ENCODE measurements at places on chromosomes 3 and 15.
A peak's percentile ranks its signal among the peaks of the same experiment; 100 is the strongest.

GRCh38 chr3:194251891-194252560 is 99.1 kb downstream of the CPN2 start:
- no peak for DNase-seq

- no peak for DNase-seq
Measured at GRCh38 chr3:187484547-187485295, 116.5 kb downstream of the RTP4 start.

DNA sequence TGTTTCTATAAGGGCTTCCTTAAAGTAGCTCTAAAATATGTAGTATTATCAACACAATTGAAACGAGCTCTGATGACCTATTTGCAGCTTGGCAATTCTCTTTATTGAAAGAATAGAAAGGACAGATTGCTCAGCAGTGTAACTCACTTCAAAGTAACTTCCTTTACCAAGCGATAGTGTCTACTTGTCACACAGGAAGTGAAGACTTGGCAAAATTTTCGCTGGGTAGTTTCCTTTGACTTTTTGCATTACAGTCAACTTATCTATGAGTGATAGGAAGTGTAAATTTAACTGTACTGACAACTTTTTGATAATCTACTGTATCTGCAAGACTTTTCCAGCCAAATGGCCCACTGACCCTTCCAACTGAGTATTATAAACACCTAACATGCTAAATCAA is 22.8 kb downstream of the SLC9A9 start:
- DNase-seq = peak; percentile 52

DNA sequence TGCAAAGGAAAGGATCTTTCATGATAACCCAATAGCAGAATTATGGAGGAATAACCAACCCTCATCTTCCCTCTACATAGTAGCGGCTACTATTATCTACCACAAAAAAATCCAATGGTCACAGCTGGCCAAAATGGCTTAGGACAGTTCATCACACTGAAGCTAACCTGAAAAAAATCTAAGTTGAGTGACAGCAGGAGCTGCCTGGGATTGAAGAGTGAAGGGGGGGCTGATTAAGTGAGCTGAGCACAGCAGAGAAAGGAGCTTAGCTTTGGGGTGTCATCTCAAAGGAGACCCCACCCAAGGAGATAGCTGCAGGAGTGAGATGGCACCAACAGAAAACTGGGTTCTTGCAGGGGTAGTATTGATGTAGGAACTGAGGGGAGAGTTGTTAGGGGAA is 33.6 kb downstream of the CCNL1 start:
- no peak for DNase-seq

DNA sequence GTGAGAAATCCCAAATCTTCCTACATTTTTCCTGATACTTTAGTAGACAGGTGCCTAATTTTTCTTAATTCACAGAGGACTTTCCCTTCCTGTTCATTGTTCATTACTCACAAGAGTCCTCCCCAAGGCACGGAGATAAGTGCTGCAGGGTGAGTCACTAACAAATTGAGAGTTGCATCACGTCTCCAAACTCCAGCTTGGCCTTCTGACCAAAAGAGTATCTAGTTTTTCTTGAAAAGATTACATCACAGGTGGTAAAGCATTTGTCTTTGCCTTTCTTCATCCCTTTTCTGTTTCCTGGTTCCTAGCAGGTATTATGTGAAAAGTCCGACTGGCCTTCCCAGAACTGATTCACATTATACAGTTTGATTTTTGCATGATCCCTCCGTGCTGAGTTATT is 24.9 kb upstream of the RASGRP1 start:
- DNase-seq = no peak

DNA sequence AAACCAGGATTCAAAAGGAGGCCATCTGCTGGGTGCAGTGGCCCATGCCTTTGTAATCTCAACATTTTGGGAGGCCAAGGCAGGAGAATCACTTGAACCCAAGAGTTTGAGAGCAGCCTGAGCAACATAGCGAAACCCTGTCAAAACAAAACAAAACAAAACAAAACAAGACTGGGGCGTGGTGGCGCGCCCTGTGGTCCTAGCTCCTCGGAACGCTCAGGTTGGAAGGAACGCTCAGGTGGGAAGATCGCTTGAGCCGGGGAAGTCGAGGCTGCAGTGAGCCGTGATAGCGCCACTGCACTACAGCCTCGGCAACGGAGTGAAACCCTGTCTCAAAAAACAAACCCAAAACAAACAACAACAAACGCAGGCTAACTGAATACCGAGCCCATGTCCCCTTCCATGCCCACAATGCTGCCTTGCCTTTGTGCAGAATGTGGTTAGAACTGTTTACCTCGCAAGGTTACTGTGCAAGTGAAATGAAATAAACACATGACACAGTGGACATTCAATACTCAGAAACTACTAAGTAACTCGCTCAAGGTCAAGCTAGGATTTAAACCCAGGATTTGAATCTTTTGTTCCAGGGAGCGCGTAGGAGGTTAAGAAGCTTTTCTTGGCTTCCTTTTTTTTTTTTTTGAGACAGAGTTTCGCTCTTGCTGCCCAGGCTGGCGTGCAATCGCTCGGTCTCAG is 766 bp upstream of the EMC4 start:
- DNase-seq = no peak

- DNase-seq = no peak
Measured at GRCh38 chr15:101562428-101563059, 73.0 kb upstream of the PCSK6 start.

DNA sequence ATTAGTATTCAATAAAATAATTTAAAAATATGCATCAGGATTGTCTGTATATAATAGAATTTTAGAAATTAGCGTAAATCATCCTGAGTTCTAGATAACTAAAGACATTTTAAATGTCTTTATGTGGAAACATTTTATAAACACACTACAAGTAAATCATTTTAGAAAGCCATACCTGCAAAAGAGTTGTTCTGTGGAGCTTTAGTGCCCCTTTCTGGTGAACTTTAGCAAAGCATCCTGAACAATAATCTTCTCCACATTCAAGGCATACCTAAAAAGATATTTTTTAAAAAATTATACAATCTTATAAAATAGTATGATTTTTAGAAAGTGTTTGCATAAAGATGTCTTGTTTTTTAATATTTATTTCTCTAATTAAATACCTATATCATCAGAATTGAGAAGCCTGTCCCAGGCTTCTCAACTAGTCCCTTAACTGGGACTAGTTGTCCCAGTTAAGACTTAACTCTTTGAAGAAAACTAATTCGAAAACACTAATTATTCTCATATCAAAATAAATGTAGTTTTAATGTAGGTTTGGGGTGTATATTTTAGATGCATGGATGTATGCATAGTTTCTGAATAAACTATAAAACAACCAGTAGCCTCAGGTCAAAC is 29.7 kb downstream of the ZBBX start:
- DNase-seq = no peak

GRCh38 chr3:196645096-196645495 is 5.6 kb downstream of the NRROS start:
- DNase-seq = no peak

DNA sequence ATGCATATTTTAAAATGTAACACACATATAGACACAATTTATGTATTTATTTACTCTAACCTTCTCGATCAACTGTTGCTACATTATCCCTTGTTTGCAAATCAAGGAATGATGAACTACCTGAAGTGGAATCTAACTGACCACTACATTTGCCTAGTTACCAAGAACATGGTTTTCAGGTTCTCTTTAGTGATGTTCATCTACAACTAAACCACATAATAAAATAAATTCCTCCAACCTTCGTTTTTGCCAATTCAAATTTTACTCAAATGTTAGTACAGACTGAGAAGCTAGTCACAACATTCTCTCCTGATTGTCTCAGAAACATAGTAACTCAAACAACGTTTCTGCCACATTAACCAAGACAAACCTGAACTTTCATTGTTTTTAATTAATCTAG is 521.9 kb downstream of the FOXP1 start:
- DNase-seq = no peak

DNA sequence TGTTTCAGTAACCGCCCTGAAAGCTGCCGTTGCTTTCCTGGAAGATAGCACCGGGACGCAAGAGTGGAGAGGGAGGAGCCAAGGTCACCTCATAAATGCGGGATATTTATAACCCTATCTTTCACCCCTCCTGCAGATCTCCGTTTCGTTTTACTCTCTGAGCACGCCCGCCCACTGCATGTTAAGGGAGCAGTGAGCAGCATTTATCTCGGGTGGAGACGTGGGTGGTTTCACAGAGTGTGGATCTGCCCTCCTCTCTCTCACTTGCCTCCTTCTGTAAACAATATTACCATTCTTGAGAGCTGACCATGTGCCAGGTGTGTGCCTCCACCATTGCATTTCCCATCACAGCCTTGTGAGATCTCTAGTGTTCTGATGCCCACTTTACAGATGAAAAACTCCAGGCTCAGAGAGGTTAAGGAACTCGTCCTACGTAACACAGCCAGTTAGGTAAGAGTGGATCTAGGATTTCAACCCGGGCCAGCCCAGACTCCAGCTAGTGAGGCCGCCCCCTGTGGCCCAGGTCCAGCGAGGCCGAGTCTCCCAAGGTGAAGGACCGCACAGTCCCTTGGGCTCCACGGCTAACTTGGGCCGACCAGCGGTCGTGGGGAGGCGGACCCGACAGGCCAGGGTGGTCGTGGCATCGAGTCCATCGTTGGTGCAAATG is 16.9 kb upstream of the SEMA4B start:
- DNase-seq = no peak

- no peak for DNase-seq
Measured at GRCh38 chr3:33145221-33145900, 31.5 kb downstream of the CRTAP start.

DNA sequence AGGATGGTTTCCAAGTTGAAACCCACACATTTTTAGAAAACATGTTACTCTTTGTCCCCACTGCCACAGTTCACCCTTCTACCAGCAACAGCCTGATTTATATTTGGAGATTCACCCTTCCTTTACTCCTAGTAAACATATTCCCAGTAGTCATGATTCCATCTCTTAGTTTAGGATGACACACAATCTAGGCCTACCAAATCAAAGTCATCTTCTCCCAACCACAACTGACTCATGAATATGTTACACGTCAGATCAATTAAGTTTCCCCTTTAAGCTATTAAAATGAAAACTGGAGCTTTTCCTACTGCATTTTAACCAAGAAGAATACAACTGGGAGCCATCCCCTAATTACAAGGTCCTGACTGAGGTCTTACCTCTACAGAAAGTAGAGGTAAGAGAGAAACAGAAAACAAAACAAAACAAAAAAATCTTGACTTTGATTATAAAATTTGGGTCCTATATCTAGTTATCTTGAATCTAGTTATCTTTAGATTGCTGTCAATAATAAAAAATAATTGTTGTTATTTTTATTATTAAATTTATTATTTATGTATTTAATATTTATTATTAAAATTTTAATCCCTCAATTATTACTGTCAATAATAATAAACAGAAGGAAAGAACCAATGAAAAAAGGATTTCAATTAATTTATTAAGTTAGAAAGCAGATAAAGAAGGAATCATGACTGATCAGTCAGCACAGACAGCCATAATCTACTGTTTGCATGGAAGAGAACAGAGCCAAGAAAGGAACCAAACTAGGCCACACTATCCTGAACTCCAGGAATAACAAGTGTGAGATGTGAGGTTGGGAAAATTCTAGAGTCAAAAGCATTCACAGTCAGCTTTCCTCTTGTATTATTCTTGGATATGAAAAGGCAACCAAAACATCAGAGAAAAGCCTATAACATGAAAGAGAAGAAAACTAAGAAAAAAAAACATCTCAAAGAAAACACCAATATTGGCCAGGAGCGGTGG is 12.5 kb downstream of the DPH6 start:
- no peak for DNase-seq

DNA sequence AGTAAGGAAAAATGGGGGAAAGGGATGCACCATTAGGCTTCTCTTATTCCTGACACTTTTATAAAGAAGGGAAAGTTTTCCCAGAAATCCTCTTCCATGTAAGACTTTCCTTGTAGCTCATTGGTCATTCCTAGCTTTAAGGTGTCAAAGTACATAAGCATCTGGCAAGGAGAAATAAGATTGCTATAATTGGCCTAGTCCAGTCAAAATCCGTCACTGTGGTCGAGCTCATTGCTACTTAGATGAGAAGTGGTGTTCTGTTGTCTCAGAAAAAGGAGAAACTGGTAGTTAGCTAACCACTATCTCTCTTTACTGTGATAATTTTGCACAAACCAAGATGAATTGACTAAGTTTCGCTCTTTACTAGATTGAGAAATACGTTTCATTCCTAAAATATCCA is 370.1 kb downstream of the CNTN4 start:
- DNase-seq = no peak

DNA sequence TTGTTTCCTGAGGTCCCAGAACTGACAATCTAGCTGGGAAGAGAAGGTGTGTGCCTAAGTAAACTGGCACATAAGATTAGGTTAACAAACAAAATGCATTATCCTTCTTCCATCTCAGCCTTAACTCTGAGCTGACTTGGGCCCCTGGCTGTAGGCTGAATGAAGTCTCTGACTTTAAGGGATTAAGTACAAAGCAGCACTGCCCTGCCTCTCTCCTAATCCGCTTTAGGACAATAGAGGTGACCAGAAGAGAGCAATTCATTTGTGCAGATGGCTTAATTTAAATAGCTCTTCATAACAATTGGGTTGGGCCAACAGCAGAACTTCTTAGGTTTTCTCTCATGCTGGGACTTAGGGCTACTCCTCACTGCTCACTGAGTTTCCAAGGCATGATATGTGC is 181.6 kb upstream of the SOX14 start:
- no peak for DNase-seq

DNA sequence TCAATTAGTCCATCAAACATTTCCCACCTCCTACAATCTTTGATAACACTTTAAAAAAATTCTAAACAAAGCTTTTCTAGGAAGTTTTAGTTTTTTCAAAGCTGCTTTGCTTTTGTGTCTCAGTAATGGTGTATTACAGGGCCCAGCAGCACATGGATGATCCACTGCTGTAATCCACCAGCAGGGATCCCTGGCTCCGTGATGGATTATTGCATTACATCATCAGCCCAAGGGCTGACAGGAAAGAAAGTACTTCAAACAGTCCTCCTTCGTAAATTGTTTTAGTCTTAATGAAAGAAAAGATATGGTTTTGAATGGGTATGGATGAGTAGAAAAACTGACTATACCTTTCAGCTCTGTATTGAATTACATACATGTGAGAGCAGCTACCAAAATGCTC is 688.9 kb upstream of the NAALADL2 start:
- no peak for DNase-seq

DNA sequence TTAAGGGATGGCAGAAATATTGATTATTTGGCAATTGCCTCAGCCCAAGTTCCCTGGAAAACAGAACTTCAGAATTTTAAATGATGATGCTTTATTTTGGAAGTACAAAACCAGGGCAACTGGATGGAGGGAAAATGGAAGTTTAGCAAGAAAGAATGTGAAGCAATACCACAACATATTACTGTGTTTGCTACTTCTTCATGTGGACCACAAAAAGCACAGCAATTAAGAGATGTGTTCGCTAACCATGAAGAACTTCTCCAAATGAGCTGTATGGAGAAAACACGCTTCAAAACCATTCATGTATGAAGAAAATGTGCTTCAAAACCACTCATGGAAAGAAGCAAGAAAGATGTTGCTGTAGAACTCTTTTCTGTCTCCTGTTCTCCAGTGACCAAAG is 64.7 kb upstream of the ARL6 start:
- DNase-seq = no peak

- no peak for DNase-seq
Measured at GRCh38 chr3:178778589-178778988, 242.4 kb downstream of the KCNMB2 start.

Measured in activated CD8-positive, alpha-beta T cell treated with anti-CD3 and anti-CD28 coated beads, Interleukin-2, amount 10 ng/mL, durations not matched to agents 7 days and 5 days (primary cell).